ENCODE measurements at places on chromosomes 3 and 15.

GRCh38 chr15:83365370-83365938 lies 81.0 kb upstream of the BNC1 start:
- DNase-seq, result peak; percentile 31

- DNase-seq, result no peak
Measured at GRCh38 chr3:106255870-106256248, 387.0 kb upstream of the CBLB start.

DNA sequence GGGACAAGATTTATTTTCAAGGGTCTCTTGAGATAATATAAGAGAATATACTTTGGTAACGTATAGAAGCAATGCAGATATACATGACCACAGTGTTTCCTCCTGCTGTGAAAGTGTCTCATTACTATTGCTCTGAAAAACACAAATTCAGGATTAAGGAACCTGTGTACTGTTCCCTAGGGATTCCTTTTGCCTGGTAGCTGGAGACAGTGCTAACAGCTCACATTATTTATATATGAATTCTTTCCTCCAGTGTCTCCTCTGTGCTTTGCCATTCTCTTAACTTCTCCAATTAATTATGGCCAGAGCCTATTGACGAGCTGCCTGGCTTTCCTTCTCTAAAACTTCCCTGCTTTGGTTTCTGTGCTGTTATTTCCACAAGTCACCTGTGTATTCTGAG lies 235.4 kb downstream of the OTOL1 start:
- DNase-seq, result no peak

DNA sequence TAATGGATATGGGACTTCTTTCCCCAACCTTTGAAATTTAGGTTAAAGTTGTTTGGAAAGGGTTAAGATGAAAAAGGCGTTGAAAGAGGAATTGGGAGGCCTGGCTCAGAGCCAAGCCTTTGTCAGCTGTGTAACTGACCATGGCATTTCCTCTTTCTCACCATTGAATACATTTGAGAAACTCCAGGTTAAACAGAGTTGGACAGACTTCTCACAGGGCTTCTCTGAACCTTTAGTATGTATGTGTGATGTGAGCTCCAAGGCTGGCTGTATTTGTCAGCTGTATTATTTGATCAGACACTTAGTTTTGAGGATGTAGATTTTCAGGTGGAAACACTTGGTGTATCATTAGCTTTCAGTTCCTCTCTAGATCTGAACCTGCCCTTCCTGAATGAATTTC lies 136.4 kb upstream of the GOLGA6L4 start:
- DNase-seq, result peak; percentile 39

DNA sequence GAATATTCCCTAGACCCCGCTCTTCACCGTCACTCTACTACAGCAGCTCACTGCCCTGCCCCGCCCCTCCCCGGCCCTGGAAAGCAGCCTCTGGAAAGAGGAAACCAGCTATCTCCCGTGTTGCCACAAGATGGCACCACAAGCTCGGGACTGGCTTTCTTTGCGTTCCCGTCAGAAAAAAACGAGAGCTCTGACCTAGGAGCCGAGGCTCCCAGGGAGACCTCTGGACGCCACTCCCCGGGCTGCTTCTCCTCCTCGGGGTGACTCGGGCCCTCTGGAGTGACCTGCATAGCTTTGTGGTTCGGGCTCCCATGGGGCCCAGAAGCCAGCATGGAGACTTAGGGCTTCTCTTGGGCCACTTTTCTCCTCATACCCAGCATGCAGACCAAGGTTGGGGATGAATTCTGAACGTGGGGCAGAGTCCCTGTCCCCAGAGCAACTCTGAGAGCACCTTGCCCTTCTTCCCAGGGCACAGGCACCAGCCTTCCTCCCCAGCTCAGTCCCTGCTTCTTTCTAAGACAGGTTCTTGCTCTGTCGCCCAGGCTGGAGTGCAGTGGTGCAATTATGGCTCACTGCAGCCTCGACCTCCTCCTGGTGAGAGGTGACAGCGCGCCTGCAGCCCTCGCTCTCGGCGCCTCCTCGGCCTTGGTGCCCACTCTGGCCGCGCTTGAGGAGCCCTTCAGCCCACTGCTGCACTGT lies 19.0 kb downstream of the STOML1 start:
- peak; percentile 88 for DNase-seq

DNA sequence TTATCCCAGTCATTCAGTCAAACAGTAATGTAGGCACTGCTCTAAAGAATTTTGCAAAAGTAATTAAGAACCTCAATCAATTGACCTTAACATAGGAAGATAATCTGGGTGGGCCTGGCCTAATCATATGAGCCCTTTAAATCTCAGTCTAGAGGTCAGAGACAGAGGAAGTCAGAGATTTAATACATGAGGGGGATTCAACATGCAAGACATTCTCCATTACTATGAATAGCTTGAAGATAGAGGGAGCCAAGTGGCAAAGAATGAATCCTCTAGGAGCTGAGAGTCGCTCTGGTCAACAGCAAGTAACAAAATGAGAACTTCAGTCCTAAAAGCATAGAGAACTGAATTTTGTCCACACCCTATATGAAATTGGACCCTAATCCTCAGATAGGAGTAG lies 39.0 kb upstream of the MBNL1 start:
- DNase-seq, result no peak

GRCh38 chr3:143901105-143901504 lies 52.8 kb upstream of the SLC9A9 start:
- no peak for DNase-seq

DNA sequence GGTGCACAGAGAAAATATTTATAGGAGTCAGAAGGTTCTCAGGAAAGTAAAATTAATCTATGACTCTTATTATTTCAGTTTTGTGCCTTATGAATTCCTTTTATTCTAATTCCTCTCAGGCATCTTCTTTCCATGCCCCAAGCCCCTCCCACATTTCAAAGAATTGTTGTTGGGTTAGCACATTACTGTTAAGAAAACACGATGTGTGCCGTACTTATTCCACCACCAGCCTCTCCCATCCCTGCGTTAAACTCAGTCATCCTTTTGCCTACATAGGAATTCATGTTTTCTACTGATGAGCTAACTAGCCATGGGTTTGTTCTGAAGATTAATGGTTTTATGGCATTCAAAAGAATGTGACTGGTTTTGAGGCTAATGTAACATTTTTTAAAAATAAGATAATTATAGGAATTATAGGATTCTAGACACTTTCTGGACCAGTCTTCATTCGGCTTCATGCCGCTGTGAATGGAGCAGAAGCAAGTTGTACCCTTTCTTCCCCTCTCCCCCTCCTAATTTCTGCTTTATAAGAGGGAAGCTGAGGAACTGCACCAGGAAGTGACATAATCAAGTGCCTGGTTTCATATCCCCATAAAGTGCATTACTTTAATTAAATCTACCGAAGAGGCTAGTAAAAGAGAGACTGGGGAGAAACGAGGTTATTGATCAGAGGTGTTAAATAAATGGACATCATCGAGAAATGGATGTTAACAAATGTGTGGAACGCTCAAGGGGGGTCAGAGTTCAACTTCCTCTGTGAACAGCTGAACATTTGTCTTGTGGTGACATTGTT lies 12.3 kb upstream of the MB21D2 start:
- no peak for DNase-seq
